ENCODE measurements at places on chromosomes 4 and X. TPM values are rescaled to one million over a fixed set of nuclear protein-coding genes. Genes with fewer than 3 reads are reported as not detected.

The ZNF330 gene
- total RNA-seq: 36.3 TPM

The P2RY4 gene
- total RNA-seq: 0.15 TPM

The CSAG3 gene
- not detected for total RNA-seq

The ARMCX4 gene
- 5.5 TPM for total RNA-seq

The RPGR gene
- total RNA-seq: 4.5 TPM

The SATL1 gene
- total RNA-seq: not detected

The CT83 gene
- not detected for total RNA-seq

The SPANXD gene
- total RNA-seq: not detected

The VEGFD gene
- total RNA-seq: 0.05 TPM

The PPP2R2C gene
- 0.20 TPM for total RNA-seq

The UGT2B15 gene
- 0.10 TPM for total RNA-seq

The ERCC6L gene
- 4.0 TPM for total RNA-seq

The H2BW2 gene
- not detected for total RNA-seq

The ZCCHC4 gene
- 13.6 TPM for total RNA-seq

The MAGEE2 gene
- total RNA-seq: not detected

The LDB2 gene
- 0.35 TPM for total RNA-seq

The EGFL6 gene
- not detected for total RNA-seq

The TEX13B gene
- not detected for total RNA-seq

The PWWP3B gene
- 1.5 TPM for total RNA-seq

The EXOC1L gene
- total RNA-seq: not detected

The SSX2B gene
- total RNA-seq: not detected

The MAMLD1 gene
- 0.52 TPM for total RNA-seq

The SLC6A8 gene
- 9.2 TPM for total RNA-seq

The PNMA6F gene
- total RNA-seq: not detected

The FGF2 gene
- 49.1 TPM for total RNA-seq

The POU3F4 gene
- total RNA-seq: not detected

The ARL9 gene
- total RNA-seq: 0.69 TPM

The GNRHR gene
- not detected for total RNA-seq

The GC gene
- not detected for total RNA-seq

The SGMS2 gene
- 223 TPM for total RNA-seq

The REPS2 gene
- total RNA-seq: 2.3 TPM

The TLR1 gene
- 25.2 TPM for total RNA-seq

The FREM3 gene
- not detected for total RNA-seq

The KLB gene
- not detected for total RNA-seq

The MAGED2 gene
- total RNA-seq: 213 TPM

The RPL10 gene
- total RNA-seq: 5,196 TPM

The SYTL5 gene
- total RNA-seq: under 0.01 TPM

The TMEM156 gene
- total RNA-seq: not detected

The SLITRK4 gene
- total RNA-seq: 30.6 TPM

The ANXA3 gene
- 195 TPM for total RNA-seq

The RHOXF2B gene
- total RNA-seq: not detected

The ARX gene
- total RNA-seq: not detected

The CC2D2A gene
- 22.3 TPM for total RNA-seq

The GLUD2 gene
- 3.5 TPM for total RNA-seq

The IL2 gene
- total RNA-seq: not detected

The POU4F2 gene
- not detected for total RNA-seq

The RHOXF1 gene
- not detected for total RNA-seq

The PABPC5 gene
- 2.2 TPM for total RNA-seq

The AFAP1 gene
- total RNA-seq: 27.2 TPM

The PRRG1 gene
- 83.3 TPM for total RNA-seq

The STPG2 gene
- total RNA-seq: 0.75 TPM

The SPANXN2 gene
- total RNA-seq: not detected

The CT47B1 gene
- not detected for total RNA-seq

The CHRNA9 gene
- not detected for total RNA-seq

The MFAP3L gene
- 19.6 TPM for total RNA-seq

The TEC gene
- 6.1 TPM for total RNA-seq

The NLGN4X gene
- 0.94 TPM for total RNA-seq

The GPRIN3 gene
- 3.5 TPM for total RNA-seq

The SPANXN4 gene
- total RNA-seq: not detected

Data from renal cortical epithelial cell (primary cell).